ENCODE measurements at places on chromosomes 1 and 21.

- no peak for DNase-seq
Observed at GRCh38 chr21:42670058-42670880, 16.8 kb downstream of the PDE9A start.

DNA sequence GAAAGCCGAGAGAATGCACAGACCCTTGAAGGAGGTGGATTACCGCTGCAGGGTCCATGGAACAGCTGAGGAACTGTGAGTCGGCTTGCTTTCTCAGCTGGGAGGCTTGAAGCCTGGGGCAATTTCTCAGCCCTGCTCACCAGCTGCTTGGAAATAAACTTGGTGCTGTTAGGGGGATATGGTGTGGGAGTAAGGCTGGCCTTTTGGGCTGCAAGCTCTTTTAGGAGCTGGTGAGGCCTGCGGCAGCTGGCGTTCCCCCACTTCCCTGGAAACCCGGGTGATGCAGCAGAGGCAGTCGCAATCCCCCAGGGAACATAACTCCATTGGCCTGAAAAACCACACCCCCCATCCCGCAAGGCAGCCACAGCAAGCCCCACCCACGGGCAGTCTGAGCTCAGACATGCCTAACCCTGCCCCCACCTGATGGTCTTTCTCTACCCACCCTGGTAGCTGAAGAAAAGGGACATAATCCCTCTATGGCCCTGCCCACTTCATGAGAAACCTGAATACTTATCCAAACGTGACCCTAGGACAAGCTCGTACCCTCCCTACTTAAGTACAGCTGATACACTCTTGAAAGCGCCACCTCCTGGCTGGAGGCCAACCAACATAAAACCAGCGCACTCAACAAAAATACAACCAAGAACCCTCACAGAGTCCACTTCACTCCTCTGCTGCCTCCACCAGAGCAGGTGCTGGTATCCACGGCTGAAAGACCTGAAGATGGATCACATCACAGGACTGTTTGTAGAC, 1995.8 kb downstream of the NCAM2 start:
- DNase-seq: no peak

DNA sequence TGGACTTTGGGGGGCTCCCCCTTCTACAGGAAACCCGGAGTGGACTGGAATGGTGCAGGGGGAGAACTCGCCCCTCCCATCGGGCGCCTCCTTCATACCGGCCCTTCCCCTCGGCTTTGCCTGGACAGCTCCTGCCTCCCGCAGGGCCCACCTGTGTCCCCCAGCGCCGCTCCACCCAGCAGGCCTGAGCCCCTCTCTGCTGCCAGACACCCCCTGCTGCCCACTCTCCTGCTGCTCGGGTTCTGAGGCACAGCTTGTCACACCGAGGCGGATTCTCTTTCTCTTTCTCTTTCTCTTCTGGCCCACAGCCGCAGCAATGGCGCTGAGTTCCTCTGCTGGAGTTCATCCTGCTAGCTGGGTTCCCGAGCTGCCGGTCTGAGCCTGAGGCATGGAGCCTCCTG, at the start of gene TNFRSF14:
Gene TNFRSF14, plus strand, starts transcription at position 95 of the 401 bp plus-strand sequence. Its CDS starts 294 bp downstream, at position 389.
- DNase-seq: peak; percentile 82

- peak; percentile 10 for DNase-seq
Observed at GRCh38 chr1:181189691-181190363, 101.3 kb downstream of the IER5 start.

GRCh38 chr1:76998582-76999223, 131.4 kb downstream of the ST6GALNAC5 start:
- no peak for DNase-seq

DNA sequence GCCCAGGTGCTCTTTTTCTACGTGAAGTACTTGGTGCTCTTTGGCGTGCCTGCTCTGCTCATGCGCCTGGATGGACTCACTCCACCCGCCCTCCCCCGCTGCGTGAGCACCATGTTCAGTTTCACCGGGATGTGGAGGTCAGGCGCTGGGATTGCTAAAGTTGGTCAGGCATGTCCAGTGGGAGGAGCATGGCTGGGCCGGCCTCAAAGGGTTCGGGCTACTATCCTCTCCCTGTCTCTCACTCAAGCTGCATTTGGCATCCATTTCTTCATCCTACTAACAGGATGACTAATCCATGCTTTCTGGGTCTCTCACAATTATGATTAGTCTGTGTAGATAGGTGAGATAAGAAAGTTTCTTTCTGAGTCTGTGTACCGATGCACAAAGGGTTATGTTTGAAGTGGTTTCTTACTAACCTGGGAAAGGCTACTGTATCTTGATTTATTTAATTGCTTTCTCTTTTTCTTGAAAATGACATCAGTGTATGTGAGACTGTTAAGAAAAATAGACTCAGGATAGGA, 135.9 kb downstream of the HHAT start:
- peak; percentile 34 for DNase-seq

DNA sequence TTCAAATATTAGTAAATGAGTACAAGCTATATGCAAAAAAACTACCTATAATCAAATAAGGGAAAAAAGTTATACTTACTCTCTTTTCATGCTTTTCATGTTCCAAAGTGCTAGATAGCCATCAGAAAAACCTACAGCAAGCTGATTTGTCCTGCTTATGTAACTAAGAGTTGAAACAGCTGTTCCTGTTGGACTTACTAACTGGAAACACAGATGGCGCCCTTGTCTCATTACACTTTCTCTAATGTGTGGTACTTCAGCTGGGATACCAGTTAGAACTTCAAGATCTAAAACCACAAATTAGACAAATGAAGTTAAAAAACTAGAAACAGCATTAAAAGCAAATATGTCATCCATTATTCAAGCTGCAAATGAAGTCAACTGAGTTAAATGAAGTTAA, 24.3 kb downstream of the AHCTF1 start:
- no peak for DNase-seq

Measured in DMS79 treated with DMSO at 0.1 percent for 48 hours (cell line).